CD4-positive, CD25-positive, alpha-beta regulatory T cell (primary cell): ENCODE measurements at places on chromosomes 12 and 14. TPM values are rescaled to one million over a fixed set of nuclear protein-coding genes. Genes with fewer than 3 reads are reported as not detected.

DNA sequence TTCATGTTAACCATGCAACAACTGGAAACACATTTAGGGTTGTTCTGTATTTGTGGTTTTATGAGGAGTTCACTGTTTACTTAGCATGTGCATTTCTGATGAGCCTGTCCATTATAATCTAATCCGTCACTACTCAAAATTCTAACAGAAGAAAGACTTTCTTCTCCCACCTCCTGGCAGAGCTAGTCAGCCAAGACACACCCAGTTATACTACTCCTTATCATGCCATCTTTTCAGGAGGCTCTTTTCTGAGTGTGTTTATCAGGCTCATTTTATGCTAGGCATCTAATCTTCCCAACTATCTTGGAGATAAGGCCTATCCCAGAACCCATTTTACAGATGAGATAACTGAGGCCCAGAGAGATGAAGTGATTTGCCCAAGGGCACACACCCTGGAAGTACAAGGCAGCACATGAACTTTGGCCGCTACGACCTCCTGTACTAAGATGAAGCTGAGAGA is 10.4 kb upstream of the MED13L start:
- no peak overlapping the region for H3K4me3 ChIP-seq
- H3K4me1 ChIP-seq = no peaks in the 10 kb centered on the region
- no peak overlapping the region for H3K27ac ChIP-seq
- no peak for DNase-seq
- no peaks in the 10 kb centered on the region for H3K36me3 ChIP-seq

DNA sequence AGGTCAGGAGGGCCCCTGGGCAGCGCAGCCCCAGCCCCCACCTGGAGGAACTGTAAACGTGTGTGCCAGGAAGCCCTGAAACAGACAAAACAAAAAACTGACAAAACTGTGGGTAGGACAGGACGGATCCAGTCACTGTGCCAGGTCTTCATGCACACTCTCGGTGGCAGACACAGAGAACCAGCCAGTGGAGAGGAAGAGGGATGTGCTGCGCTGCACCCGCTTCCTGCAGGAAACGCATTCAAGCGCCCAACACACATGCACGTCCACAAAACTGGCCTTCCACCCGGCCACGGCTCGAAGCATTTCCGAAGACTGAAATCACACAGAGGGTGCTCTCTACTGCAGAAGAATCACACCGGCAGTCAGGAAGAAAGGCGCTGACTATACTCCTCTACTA is 16.9 kb downstream of the BRF1 start:
- peaks cover 3% of the 10 kb centered on the region for H3K4me1 ChIP-seq
- H3K36me3 ChIP-seq = peaks cover 5% of the 10 kb centered on the region
- H3K4me3 ChIP-seq = no peak overlapping the region
- no peak overlapping the region for H3K27ac ChIP-seq
- no peak for DNase-seq
- H3K27me3 ChIP-seq = no peaks in the 10 kb centered on the region

- H3K4me1 ChIP-seq = peaks cover 55% of the 10 kb centered on the region
- peaks cover 16% of the 10 kb centered on the region for H3K36me3 ChIP-seq
- peak overlapping the region; percentile 93 for H3K4me3 ChIP-seq
- no peaks in the 10 kb centered on the region for H3K27me3 ChIP-seq
- peak; percentile 86 for DNase-seq
These were observed 2.0 kb upstream of the SETD1B start for GRCh38 chr12:121801595-121802484.

GRCh38 chr12:106042037-106042436 is 96.7 kb downstream of the NUAK1 start:
- DNase-seq = no peak
- H3K4me3 ChIP-seq = no peak overlapping the region
- no peak overlapping the region for H3K27ac ChIP-seq
- H3K4me1 ChIP-seq = no peaks in the 10 kb centered on the region
- H3K27me3 ChIP-seq = no peaks in the 10 kb centered on the region

DNA sequence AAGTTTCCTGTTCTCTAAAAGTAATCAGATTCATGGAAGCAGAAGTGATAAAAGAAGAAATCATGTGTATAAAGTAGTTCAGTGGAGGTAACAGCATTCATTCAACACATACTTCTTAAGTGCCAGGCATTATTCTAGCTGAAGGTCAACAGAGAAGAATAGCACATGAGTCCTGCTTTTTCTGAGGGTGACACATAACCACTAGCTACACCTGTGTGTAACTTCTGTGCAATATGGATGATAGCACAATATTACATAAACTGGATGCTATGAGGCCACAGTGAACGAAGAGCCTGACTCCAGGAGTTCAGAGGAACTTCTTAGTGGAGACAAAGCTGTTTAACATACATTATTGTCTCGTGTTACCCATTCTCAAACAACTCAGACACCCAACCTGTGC is 114.3 kb upstream of the PCED1B start:
- peaks cover 13% of the 10 kb centered on the region for H3K27me3 ChIP-seq
- no peaks in the 10 kb centered on the region for H3K4me1 ChIP-seq
- H3K27ac ChIP-seq = no peak overlapping the region
- H3K4me3 ChIP-seq = no peak overlapping the region
- H3K36me3 ChIP-seq = no peaks in the 10 kb centered on the region

DNA sequence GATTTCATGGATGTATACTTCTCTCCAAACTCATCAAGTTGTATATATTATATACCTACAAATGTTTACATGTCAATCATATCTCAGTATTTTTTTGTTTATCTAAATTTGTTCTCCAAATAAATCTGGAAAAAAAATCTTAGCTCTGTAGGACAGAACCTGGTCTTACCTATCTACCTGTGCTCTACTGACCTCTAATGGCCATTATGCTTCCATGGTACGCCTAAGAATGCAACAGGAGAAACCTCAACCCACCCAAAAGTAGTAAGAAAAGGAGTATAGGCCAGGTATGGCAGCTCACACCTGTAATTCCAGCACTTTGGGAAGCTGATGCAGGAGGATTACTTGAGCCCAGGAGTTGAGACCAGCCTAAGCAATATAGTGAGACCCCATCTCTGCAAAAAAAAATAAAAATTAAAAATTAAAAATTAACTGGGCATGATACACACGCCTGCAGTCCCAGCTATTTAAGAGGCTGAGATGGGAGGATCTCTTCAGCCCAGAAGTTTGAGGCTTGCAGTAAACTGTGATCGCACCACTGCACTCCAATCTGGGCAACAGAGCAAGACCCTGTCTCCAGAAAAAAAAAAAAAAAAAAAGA is 8.7 kb downstream of the OR11H4 start:
- H3K27ac ChIP-seq = no peak overlapping the region
- peak; percentile 32 for DNase-seq
- H3K36me3 ChIP-seq = no peaks in the 10 kb centered on the region
- no peaks in the 10 kb centered on the region for H3K4me1 ChIP-seq

GRCh38 chr12:32069731-32070130 is 36.9 kb upstream of the BICD1 start:
- no peak for DNase-seq
- H3K4me3 ChIP-seq = no peak overlapping the region
- no peak overlapping the region for H3K27ac ChIP-seq
- H3K27me3 ChIP-seq = no peaks in the 10 kb centered on the region
- no peaks in the 10 kb centered on the region for H3K36me3 ChIP-seq
- no peaks in the 10 kb centered on the region for H3K4me1 ChIP-seq

GRCh38 chr12:104641862-104642261 is 185.1 kb downstream of the CHST11 start:
- no peaks in the 10 kb centered on the region for H3K27me3 ChIP-seq
- peaks cover 9% of the 10 kb centered on the region for H3K36me3 ChIP-seq
- H3K4me3 ChIP-seq = no peak overlapping the region
- no peak for DNase-seq

- no peak for DNase-seq
- H3K4me3 ChIP-seq = no peak overlapping the region
- no peak overlapping the region for H3K27ac ChIP-seq
- peaks cover 6% of the 10 kb centered on the region for H3K4me1 ChIP-seq
- H3K36me3 ChIP-seq = no peaks in the 10 kb centered on the region
- no peaks in the 10 kb centered on the region for H3K27me3 ChIP-seq
These were observed 49.4 kb upstream of the RIN3 start for GRCh38 chr14:92464156-92464555.

Gene PHETA1
- total RNA-seq = 2.4 TPM

- H3K27me3 ChIP-seq = peaks cover 26% of the 10 kb centered on the region
- no peak overlapping the region for H3K4me3 ChIP-seq
- peaks cover 17% of the 10 kb centered on the region for H3K4me1 ChIP-seq
- H3K36me3 ChIP-seq = no peaks in the 10 kb centered on the region
- no peak for DNase-seq
These were observed 1.5 kb downstream of the STYK1 start for GRCh38 chr12:10672231-10672868.

DNA sequence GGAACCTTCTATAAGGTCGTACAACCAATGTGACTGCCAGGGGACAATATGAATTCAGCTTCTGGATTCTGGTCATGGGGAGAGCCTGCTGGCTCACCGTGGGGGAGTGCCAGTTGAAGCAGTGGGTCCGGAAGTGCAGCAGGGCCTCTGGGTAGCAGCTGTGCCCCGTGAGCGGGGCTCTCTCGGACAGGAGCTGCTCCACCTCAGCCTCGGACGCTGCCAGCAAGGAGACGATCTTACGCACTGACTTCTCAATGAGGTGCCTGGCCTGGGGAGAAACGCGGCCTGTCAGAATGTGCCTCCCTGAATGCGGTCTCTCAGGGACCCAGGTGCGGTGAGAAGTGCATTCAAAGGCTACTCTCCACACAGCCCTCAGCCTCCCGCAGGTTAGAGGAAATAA is 42.0 kb downstream of the LGMN start:
- no peak overlapping the region for H3K27ac ChIP-seq
- H3K4me1 ChIP-seq = no peaks in the 10 kb centered on the region
- H3K4me3 ChIP-seq = no peak overlapping the region
- peaks cover 3% of the 10 kb centered on the region for H3K36me3 ChIP-seq
- DNase-seq = no peak

DNA sequence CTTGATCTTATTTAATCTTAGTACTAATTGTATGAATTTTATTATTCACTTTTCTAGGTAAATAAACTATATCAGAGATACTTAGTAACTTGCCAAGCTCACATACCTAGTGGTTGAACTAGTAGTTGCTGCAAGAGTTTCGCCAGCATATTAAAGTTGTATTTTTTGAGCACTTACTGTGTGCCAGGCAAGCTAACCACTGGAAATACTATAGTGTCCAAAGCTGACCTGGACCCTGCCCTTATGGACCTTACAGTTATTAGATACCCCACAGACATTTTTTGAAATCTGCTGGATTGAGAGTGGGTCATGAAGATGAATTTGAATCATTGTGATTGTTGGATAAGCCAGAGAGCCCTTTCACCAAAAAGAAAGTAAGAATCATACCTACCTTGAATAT is 125.0 kb downstream of the RAD51B start:
- DNase-seq = no peak
- no peaks in the 10 kb centered on the region for H3K27me3 ChIP-seq
- no peaks in the 10 kb centered on the region for H3K4me1 ChIP-seq
- no peak overlapping the region for H3K27ac ChIP-seq
- H3K4me3 ChIP-seq = no peak overlapping the region
- no peaks in the 10 kb centered on the region for H3K36me3 ChIP-seq

DNA sequence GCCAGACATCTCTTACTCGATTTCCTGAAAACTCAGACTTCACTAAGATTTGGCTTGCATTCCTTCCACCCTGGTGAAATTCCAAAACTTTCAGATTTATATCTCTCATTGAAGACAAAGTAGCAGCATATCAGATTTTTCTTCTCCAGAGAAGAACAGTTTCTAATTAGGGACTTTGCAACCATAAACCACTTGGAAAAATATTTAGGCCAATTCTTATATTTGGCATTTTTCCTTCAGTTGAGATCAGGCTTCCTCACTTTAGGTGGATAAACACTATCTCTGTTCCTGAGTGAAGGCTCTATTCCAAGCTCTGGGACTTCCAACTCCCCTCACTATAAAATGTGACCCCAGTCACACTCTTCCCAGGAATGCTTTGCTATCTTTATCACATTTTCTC is 1434.3 kb upstream of the FLRT2 start:
- H3K4me1 ChIP-seq = no peaks in the 10 kb centered on the region
- no peak overlapping the region for H3K4me3 ChIP-seq
- H3K27me3 ChIP-seq = no peaks in the 10 kb centered on the region
- no peak overlapping the region for H3K27ac ChIP-seq

- peaks cover 14% of the 10 kb centered on the region for H3K27me3 ChIP-seq
- H3K27ac ChIP-seq = no peak overlapping the region
- no peaks in the 10 kb centered on the region for H3K4me1 ChIP-seq
- no peak overlapping the region for H3K4me3 ChIP-seq
- H3K36me3 ChIP-seq = no peaks in the 10 kb centered on the region
These were observed 10.9 kb upstream of the KRT77 start for GRCh38 chr12:52713960-52714886.

DNA sequence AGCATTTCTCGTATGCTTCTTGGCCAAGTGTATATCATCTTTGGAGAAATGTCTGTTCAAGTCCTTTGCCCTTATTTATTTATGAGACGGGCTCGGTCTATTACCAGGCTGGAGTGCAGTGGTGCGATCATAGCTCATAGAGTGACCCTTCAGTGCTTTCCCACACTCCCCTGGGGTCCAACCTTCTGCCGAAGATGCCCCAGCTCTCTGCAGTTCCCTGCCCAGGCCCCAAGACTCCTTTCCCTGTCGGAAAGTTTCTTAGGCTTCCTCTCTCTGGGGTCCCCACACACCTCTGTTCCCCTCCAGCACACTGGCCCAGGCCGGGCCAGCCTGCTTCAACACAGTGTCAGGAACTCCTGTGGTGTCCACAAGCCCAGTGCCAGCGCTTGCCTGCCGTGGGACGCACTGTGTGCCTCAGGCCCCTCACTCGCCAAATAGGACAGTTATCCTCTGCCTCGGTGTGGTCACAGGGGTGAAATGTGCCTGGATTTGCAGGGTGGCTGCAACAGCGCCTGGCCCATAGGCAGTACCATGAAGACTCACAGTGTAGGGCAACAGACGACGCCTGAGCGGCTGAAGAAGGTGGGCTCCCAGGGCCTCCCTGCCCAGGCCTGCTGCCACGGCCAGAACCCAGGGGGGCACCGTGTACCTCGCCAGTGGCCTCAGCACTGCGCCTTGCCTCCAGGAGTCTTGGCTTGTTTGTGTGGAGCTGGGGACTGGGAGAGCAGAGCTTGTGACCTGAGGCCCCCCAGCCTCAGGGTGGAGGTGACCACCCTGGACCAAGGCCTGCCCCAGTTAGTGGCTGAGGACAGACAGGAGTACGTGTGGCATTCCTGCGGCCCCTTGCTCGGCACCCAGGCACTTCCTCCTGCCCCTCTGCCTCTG is 4.9 kb upstream of the ASPG start:
- no peak for DNase-seq
- no peak overlapping the region for H3K4me3 ChIP-seq
- H3K27me3 ChIP-seq = no peaks in the 10 kb centered on the region
- H3K4me1 ChIP-seq = peaks cover 13% of the 10 kb centered on the region

DNA sequence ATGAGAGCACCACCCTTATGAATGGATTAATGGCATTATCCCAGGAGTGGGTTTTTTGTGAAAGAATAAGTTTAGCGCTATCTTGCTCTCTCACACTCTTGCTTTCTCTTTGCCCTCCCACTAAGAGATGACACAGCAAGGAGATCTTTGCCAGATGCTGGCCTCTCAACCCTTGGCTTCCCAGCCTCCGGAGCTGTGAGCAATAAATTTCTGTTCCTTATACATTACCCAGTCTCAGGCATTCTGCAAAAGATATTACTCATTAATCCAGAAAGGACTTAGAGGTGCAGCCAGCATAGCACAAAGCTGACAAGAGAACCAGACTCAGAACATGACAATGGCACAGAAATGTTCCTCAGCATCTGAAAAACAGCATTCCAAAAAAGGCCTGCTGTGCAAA is 190.6 kb downstream of the ITPR2 start:
- H3K4me1 ChIP-seq = no peaks in the 10 kb centered on the region
- H3K27ac ChIP-seq = no peak overlapping the region
- peaks cover 3% of the 10 kb centered on the region for H3K36me3 ChIP-seq
- no peak for DNase-seq
- H3K27me3 ChIP-seq = no peaks in the 10 kb centered on the region

- peaks cover 19% of the 10 kb centered on the region for H3K4me1 ChIP-seq
- H3K36me3 ChIP-seq = no peaks in the 10 kb centered on the region
- H3K27ac ChIP-seq = peak overlapping the region; percentile 58
These were observed 118.6 kb upstream of the SSTR1 start for GRCh38 chr14:38089123-38089522.
